Stimulated activated CD8-positive, alpha-beta memory T cell treated with anti-CD3 and anti-CD28 coated beads, Interleukin-2, amount 100 ng/mL, for 1 hour (primary cell): ENCODE measurements at places on chromosomes 5 and 9.

DNA sequence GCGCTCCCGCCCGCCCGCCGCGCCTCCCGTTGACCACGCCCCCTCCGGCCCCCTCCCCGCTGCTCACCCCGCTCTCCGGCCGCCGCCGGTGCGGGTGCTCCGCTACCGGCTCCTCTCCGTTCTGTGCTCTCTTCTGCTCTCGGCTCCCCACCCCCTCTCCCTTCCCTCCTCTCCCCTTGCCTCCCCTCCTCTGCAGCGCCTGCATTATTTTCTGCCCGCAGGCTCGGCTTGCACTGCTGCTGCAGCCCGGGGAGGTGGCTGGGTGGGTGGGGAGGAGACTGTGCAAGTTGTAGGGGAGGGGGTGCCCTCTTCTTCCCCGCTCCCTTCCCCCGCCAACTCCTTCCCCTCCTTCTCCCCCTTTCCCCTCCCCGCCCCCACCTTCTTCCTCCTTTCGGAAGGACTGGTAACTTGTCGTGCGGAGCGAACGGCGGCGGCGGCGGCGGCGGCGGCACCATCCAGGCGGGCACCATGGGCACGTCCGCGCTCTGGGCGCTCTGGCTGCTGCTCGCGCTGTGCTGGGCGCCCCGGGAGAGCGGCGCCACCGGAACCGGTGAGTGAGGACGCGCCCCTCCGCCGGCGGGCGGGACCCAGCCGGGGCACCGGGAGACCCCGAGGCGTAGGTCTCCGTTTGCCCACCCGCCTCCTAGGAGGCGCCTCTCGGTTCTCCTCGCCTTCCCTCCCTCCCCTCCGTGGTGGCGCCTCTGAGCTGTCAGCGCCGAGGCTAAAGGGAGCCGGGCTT, at the start of gene VLDLR:
Gene VLDLR, plus strand, starts transcription at position 66 of the 739 bp plus-strand sequence. Its CDS starts 403 bp downstream, at position 469.
- DNase-seq: no peak

DNA sequence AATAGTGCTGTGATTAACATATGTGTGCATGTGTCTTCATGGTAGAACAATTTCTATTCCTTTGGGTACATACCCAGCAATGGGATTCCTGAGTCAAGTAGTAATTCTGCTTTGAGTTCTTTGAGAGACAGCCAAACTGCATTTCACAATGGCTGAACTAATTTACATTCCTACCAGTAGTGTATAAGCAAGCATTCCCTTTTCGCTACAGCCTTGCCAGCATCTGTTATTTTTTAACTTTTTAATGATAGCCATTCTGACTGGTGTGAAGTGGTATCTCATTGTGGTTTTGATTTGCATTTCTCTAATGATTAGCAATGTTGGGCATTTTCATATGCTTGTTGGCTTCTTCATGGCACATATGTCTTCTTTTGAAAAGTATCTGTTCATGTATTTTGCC, 308.5 kb downstream of the ARRDC3 start:
- no peak for DNase-seq

GRCh38 chr9:8346296-8346695, 546.7 kb upstream of the DMAC1 start:
- DNase-seq: no peak

GRCh38 chr5:131943916-131944315, 1.5 kb downstream of the MEIKIN start:
- no peak for DNase-seq

DNA sequence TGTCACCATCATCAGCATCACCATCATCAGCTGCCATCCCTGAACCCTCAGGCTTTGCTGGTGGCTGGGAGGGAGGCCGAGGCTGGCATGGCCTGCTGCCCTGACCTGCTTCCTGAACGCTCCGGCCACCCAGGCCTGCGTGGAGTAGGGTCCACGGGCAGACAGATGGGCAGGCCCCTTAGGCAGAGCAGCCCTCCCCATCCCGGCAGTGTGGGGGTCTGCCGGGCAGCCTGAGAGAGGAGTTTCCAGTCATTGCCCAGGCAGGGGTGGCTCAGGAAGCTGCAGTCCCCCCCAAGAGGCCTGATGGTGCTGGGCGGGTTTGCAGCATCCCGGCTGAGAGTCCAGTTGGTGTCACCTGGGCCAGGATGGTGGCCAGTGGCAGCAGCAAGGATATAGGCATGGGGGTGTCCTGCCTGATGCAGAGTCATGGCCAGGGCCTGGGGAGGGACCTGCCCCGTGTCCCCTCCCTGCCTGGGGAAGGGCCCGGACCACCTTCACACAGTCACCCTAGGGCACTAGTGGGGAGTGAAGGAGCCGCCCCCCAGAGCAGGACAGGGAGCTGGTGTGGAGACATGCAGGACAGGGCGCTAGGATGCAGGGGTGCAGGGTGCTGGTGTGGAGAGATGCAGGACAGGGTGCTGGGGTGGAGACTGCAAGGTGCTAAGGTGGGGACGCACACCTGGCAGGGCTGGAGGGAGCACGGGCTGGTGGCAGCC, 7.7 kb upstream of the EGFL7 start:
- DNase-seq: no peak

DNA sequence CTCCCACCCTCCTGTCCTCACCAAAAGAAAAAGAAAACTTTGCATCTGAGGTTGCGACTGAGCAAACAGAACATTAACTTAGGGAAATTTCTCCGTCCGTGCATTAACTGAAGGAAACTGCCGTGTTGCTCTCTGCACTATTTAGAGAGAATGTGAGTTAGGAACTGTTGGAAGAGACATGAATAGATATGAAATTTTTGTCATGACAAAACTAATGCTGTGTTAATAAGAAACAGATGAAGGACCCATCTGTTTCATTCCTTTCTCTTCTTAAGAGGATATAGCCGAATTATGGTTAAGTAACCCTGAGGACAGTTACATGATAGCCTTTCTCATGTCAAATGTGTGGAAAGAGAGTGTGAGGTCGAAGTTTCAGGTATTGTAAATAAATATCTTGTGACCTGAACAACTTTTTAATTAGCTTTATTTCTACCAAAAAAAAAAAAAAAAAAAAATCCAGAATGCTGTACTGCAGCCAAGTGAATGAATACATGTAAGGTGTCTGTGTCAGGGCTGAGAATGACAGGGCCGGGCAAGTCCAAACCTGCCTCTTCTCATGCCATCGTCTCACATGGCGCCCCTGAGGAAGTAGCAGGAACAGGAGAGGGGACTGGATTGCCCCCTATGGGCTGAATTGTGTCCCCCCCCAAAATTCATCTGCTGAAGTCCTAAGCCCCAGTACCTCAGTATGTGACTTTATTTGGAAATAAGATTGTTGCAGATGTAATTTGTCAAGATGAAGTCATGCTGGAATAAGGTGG, 35.6 kb upstream of the ANKRD33B start:
- no peak for DNase-seq

GRCh38 chr5:102018690-102019089, 277.4 kb downstream of the SLCO4C1 start:
- DNase-seq: no peak

GRCh38 chr5:71974165-71974564, 133.1 kb upstream of the MAP1B start:
- no peak for DNase-seq

- DNase-seq: no peak
Measured at GRCh38 chr5:9781890-9782289, 151.7 kb upstream of the TAS2R1 start.

GRCh38 chr5:19047277-19047676, 940.7 kb downstream of the CDH18 start:
- no peak for DNase-seq

DNA sequence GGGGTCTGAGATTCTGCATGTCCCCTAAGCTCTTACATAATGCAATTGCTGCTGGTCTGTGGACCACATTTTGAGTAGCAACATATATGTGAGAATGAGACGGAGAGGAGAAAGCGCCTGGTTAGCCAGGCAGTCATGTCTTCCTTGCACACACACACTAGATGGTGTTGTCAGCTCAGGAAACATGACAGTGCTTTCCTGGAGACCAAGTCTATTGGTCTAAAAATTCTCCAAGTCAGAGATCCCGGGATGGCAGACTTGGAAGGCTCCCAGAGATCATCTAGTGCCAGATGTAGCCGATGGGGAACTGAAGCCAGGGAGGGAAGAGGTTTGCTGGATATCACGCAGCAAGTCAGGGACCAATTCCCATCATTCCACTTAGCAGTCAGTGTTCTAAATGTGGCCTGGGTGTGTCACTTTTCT, 53.4 kb downstream of the GALNT12 start:
- no peak for DNase-seq

DNA sequence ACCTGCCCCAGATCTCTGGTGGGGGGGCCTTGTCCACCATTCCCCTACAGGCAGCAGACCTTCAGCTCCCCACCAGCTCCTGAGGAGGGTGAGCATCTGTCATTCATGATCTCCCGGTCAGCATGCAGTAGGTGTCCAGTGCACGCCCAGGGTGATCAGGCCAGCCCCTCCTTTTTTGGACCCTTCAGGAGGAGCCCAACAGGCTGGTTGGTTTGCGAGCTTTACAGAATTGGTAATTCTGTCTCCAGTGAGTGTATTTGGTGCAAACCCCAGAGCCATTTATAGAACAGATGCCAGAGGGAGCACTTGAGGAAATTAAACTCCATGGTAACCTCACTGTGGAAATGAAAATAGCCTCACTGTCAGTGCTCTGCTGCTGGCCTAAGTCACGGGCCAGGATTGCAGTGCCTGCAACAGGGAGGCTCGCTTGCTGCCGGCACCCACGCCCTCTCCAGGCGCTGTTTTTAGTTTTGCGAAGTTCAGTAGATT, 23.4 kb downstream of the WNK2 start:
- DNase-seq: no peak

DNA sequence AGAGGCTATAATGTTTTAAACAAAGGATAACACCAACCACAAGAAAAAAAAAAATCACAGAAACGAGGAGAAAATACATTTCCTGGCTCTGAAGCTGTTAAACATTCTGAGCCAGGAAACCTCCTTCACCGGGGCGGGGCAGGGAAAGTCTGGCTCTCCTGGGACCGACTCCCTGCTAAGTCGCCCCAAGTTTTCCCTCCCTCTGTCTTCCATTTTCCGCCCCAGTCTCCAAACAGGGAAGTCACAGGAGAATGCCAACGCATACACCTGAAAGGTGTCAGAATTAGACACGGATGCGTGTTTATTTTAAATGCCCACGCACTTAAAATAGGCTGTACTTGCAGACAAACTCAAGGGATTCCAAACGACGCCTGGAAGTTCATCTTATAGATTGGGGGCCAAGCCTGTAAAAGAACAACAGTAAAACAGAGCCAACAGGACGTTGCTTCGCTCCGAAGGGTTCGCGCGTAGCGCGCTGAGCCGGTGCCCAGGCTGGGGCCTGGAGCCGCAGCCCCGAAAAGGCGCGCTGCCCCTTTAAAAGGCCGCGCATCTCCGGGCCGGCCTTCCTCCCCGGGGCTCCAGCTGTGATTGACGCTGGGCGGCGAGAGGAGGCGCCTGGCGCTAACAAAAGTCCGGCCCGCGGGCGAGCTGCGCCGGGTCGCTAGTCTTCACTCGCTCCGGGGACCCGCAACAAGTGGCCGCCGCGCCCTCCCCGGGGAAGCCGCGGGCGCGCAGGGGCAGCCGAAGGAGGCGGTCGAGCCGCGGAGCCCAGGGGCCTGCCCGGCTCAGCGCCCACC, at the start of gene FBXL7:
Gene FBXL7, plus strand, starts transcription at position 653 of the 797 bp plus-strand sequence.
- DNase-seq: no peak

- DNase-seq: no peak
Measured at GRCh38 chr5:135232958-135233357, 166.1 kb downstream of the MACROH2A1 start.

- DNase-seq: no peak
Measured at GRCh38 chr5:62732677-62733121, 154.1 kb downstream of the LRRC70 start.

DNA sequence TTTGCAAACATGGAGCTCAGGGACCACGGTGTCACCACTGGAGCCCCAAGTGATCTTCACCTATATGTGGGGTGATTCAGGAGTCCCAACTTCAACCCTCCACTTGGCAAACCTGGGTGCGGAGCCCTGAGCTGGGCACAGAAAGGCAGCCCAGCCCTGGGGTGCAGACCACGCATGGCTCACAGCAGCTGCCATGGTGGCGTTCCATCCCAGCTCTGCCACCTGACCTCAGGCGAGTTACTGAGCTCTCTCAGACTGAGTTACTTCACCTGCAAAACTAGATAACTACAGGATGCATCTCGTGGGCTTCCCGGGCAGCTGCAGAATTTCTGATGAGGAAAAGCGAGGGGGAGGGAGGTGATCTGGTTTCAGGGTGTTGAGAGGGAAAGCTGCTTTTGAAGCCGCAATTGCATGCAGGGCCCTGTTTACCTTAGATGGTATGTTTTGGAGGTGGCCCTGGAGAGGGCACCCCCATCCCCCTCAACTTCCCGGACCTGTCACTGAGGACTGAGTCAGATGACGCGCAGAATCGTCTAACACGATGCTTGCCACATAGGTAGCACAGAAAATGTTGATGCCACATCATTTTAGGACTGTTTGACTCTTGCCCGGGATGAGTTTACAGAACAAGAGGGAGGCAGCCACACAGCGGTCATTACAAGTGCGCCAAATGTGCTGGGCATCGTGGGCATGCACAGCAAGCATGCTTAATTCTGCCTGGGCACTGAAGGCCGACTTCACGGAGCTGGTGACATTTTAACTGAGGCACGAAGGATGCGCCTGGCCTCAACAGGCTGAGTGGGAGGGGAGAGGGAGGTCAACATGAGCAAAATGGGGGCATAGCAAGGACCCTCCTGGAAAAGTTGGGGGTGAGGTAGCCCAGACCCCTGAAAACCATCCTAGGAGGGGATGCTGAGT, 154.6 kb downstream of the COL23A1 start:
- no peak for DNase-seq

DNA sequence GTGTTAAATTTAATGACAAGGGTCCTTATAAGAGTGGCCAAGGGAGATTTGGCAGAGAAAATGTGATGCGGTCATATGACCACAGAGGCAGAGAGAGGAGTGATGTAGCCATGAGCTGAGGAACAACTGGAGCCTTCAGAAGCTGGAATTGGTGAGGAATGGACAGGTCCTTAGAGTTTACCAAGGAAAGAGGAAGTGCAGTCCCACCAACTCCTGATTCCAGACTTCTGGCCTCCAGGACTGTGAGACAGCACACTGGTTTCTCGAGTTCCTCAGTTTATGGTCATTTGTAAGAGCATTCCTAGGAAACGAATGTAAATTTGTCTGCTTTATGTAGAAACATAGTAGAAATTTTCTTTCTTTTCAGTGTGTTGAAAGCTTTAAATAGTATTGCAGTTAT, 410.1 kb downstream of the CDH18 start:
- DNase-seq: no peak

GRCh38 chr9:108551030-108551841, 304.6 kb downstream of the ACTL7B start:
- DNase-seq: no peak

DNA sequence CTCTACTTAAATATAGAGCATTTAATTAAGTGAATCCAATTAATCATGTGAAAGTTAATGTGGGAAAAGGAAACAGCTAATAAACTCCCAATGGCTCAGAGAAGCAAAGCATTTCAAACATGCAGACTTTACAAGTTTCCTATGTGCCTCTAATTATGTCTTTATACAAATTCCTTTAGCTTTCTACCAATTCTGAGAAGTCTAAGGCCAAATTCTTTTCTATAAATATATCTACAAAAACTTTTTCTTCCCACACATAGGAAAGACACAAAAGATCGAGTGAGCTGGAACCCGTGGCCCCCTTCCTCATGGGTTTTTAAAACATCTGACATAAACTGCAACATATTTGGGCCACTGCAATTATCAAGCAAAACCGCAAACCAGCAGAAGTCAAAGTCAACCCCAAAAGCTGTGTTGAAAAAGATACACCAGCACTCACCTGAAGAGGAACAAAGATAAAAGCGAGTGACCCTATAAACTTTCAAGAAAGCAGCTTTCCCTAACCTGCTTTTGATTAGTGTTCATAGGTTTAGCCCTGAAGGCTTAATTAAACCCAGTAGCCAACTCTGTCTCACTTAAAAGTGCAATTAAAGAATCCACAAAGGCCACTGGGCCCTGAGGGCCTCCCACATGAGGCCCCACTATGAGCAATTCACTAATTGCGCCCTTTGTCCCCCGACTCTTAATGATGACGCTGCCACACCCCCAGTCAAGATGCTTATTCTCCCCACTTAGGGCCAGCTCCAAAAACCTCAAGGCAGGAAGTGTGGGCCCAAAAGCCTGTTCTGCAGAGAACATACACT, 12.1 kb downstream of the SEMA5A start:
- no peak for DNase-seq
